ENCODE measurements at places on chromosomes 12 and 14.

DNA sequence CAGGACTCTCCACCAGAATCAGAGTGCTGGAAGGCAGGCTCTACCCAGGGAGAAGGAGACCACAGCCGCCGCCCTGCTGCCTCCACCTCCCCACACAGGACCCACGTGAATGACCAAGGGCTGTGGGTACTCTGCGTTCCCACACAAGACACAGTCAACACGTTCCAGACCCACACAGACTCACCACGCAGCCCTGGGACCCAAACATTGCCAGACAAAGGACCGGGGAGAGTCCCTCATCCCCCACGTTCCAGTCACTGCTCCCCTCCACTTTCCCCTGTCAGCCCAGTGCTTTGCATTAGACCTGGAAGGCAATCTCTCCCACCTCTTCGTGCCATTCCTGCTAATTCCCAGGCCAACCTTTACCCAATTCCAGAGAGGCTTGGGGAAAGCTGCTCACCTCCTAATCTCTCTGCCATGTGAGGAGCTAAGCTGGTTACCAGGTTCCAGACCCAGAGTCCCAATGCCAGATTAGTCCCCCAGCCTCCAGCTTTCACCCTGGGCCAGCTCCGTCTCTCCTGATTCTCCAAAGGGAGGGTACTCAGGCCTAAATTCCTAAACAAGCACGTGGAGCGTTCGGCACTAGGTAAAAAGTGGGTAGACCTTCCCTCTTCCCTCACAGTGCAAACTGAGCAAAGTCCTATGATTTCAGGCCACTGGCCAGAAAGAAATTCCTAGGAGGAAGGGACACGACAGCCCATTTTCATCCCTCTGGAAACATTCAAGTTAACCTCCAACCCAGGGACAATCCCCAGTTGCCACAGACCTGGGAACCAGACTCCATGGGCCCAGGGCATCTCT, 4.9 kb downstream of the SLC6A13 start:
- DNase-seq: no peak

DNA sequence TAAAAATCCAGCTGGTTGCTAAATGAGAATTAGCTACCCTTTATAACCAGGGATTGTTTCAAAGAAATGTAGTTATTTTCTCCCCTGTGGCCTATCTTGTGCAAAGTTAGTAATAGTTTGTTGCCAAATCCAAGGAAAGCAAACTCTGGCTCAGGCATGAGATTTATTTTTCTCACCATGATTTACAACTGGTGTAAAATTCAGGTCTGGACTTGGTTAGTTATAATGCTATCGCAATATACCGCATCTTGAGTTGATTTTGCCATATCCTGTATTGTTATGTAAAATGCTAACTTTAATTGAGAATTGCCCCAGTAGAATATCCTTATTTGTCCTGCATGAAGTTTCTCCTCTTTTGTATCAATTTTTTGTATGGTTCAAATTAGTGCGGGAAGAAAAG, 135.5 kb downstream of the CRADD start:
- DNase-seq: no peak

DNA sequence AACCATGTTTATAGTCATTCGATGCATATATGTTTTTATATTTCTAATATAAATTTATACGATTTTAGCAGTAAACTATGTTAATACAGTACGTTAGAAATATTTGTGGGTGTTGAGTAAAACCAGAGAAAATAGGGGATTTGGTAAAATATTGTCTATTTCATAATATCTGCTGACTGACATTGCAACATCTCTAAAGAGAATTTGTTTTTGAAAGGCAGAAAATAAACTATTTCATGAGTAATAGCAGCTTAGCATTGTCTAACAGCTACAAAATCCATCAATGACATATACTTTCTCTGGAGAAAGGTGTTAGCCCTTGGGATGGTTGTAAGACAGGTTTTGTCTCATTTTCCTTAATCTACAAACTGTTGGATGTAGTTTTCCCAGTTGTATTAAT, 144.9 kb downstream of the PDE3A start:
- no peak for DNase-seq

DNA sequence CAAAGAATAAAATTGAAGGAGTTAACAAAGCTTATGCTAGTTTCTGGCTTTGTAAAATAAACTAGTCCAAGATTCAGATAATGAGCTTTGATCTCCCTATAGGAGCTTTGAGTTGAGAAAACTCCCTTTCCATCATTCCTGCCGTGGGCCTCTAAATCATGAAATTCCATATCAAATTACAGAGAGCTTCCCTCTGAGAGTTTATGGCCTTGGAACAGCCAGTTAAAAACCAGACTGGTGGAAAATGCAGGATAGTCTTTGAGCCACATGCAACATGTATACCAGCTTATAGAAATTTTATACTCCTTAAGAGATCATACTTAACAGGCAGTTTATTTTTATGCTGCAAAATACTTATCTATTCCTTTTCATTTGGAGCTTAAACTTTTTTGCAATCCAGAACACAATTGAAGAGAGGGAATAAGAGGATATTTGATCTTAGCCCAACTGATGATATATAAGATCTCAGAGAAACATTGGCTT, 175.8 kb upstream of the ATP2B1 start:
- DNase-seq: no peak

DNA sequence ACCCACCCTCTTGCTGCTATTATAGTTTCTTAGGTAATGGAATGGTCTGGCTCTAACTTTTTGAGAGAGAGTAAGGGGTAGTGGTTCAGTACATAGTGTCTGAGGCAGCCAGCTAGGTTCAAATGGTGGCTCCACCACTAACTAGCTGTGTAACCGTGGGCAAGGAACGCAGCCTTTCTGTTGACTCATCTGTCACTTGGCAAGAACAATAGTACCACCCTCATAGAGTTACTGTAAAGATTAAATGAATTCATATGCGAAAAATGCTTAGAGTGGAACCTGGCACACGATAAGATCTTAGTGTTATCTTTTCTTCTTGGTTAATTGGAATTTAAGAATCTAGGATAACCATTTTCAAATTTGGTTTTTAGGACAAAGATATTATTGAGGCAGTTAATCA, 14.0 kb downstream of the CCDC62 start:
- no peak for DNase-seq

- no peak for DNase-seq
Observed at GRCh38 chr12:71721783-71722505, 32.7 kb upstream of the RAB21 start.

DNA sequence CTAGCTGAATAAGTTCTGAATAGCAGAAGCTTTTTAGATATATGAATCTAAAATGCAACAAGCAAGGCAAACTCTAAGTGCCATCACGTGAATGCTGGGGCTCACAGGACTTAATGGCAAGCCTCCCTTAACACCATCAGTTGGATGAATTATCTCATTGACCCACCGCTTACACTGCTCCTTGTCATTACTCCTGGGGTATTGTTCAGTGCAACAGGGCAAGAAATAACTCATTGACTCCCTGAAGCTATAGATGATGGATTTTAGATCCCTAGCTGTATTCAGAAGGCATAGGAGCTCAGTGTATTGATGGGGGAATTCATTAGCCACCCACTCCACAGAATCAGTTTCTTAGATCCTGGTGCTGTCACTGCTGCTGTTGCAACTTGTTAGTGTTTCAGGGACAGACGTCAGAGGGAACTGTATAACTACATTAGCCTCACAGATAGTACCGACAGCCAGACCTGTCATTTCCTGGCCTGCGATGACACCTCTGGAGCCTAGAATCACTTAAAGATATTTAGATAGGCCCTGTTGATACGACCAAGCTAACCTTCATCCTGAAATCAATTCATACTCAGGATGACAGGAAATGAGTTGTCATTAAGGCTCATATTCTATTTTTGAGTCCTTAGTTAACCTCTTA, 735.3 kb downstream of the DIO2 start:
- no peak for DNase-seq

DNA sequence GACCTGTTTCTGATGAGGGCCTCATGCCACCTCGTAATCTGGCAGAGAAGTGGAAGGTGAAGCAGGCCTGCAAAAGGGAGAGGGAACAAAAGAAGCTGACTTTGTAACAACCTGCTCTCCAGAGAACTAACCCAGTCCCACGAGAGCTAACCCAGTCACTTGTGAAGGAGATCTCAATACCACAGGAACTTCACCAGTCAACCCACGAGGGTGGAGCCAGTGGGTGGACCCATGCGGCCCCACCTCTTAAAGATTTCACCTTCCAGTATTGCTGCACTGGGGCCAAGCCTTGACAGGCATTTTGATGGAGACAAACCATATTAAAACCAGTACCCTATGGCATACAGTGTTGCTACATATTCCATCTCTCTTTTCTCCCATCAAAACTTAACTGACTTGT, 55.1 kb downstream of the SERPINA10 start:
- DNase-seq: no peak

- DNase-seq: no peak
Observed at GRCh38 chr14:90551733-90552464, 155.1 kb downstream of the CALM1 start.

DNA sequence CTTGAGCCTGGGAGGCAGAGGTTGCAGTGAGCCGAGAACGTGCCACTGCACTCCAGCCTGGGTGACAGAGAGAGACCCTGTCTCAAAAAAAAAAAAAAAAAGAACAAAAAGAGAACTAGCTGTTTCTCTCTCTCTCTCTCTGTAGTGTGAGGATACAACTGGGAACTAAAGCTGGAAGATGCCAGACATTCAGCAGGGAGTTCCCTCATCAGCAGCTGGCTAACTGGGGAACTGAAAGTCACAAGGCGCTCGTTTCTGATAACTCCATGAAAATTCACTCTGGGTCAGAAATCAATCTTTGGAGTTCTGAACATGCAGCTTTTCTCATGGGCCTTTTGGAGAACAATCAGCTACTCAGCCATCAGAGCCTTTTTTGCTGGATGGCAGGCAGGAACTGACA, 43.5 kb upstream of the MAP1LC3B2 start:
- DNase-seq: no peak

- no peak for DNase-seq
Observed at GRCh38 chr14:56357428-56357827, 222.2 kb upstream of the TMEM260 start.

GRCh38 chr12:56158926-56159461, 835 bp downstream of the MYL6 start:
- DNase-seq: peak; percentile 81

- DNase-seq: no peak
Observed at GRCh38 chr12:48744251-48745008, 27.9 kb upstream of the CCNT1 start.

- DNase-seq: no peak
Observed at GRCh38 chr12:6688543-6688998, 604 bp downstream of the ZNF384 start.

DNA sequence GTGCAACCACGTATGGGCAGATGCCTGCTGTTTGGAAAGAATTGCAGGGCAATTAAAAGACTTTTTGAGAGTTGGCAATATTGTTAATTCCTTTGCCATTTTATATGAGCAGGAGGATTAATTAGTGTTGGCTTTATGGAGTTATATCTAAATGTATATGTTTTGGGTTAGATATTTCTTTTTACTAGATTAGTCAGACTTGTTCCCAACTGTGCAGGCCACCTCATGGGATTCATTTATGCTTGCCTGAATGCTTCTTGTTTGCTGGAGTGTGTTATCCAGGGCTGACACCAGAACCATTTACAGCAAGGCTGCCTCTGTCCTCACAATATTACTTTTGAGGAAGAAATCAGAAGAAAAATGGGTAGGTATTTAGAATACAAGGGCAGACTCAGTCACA, 192.5 kb downstream of the KTN1 start:
- DNase-seq: no peak

GRCh38 chr14:105385322-105385637, 13.1 kb upstream of the TEX22 start:
- DNase-seq: peak; percentile 13

GRCh38 chr12:59972905-59973304, 377.1 kb downstream of the SLC16A7 start:
- DNase-seq: no peak

- peak; percentile 49 for DNase-seq
Observed at GRCh38 chr14:103207388-103208072, 84.3 kb downstream of the TNFAIP2 start.

DNA sequence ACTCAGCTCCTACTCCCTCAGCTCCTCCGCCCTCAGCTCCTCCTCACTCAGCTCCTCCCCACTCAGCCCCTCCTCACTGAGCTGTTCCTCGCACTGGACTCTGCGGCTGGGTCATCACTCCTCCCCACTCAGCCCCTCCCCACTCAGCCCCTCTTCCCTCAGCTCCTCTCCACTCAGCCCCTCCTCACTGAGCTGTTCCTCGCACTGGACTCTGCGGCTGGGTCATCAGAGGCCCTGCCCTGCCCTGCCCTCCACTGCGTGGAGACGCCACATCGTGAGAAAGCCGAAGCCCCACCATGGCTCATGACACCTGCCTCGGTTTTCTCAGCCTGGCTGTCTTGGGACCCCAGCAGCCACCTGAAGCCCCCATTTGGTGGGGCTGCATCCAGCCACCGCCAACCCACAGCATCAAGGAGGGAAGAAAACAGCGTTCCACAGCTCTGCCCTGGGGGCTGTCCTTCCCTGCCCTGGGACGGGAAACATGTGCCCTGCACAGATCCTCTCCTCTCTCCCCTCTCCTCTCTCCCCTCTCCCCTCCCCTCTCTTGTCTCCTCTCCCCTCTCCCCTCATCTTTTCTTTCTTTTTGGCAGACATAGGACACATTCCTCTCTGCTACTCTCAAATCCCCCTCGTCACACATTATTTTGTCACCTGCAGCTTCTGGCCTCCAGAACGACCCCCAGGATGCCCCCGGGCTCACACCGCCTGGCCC, 17.7 kb downstream of the NOC4L start:
- DNase-seq: peak; percentile 10

DNA sequence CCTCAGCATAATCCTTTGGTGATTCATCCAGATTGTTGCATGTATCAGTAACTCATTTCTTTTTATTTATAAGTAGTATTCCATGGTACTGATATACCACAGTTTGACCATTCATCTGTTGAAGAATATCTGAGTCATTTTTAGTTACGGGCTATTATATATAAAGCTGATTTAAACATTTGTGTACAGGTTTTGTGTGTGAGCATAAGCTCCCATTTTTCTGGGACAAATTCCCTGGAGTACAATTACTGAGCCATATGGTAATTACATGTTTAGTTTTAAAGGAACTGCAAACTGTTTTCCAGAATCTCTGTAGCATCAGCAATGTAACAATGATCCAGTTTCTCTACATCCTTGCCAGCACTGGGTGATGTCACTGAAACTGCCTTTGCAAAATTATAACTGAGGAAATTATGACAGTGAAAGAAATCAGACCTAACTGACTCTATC, 236.2 kb upstream of the KRR1 start:
- no peak for DNase-seq

DNA sequence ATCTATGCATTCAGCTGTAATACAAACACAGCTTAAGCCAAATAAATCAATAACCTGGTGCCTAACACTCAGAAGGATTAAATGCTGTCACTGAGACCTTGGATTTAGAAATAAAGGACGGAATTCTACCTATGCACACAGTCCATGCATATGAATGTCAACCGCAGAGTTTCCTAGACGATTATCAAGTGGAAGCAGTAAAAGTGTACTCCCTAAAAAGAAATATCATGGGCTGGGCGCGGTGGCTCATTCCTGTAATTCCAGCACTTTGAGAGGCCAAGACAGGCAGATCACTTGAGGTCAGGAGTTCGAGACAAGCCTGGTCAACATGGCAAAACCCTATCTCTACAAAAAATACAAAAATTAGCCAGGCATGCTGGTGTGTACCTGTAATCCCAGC, 188.2 kb upstream of the DYRK2 start:
- DNase-seq: no peak
